WTC11 (cell line): ENCODE measurements at places on chromosomes 3 and 15. TPM values are rescaled to one million over a fixed set of nuclear protein-coding genes. Genes with fewer than 3 reads are reported as not detected.

Gene CCR9
- not detected in 3 replicates for total RNA-seq

Gene LHFPL4
- 18.9 to 26.8 TPM (median 24.4 TPM) in 3 replicates for total RNA-seq

Gene TMEM40
- 0.17 TPM in 1 of 3 replicates, not detected in the others for total RNA-seq

Gene FEZF2
- total RNA-seq = not detected in 3 replicates

Gene HCLS1
- total RNA-seq = 1.9 to 2.7 TPM (median 2.6 TPM) in 3 replicates

Gene OXSM
- total RNA-seq = 2.7 to 3.3 TPM (median 2.9 TPM) in 3 replicates

Gene H1-8
- not detected in 3 replicates for total RNA-seq

Gene FGF7
- total RNA-seq = 0.11 to 0.15 TPM (median 0.11 TPM) in 3 replicates

Gene SLC15A2
- total RNA-seq = 2.4 to 3.8 TPM (median 3.4 TPM) in 3 replicates

Gene ZMYND10
- total RNA-seq = 0.46 to 0.80 TPM (median 0.74 TPM) in 3 replicates

Gene TBCCD1
- total RNA-seq = 10.6 to 11.5 TPM (median 11.3 TPM) in 3 replicates

Gene IL17RB
- 5.3 to 6.4 TPM (median 5.6 TPM) in 3 replicates for total RNA-seq

Gene EPHB3
- total RNA-seq = 5.3 to 11.4 TPM (median 6.3 TPM) in 3 replicates

Gene SH2D7
- total RNA-seq = not detected in 3 replicates

Gene RCN2
- 102 to 112 TPM (median 103 TPM) in 3 replicates for total RNA-seq

Gene TNFSF10
- 0.22 to 0.39 TPM (median 0.27 TPM) in 3 replicates for total RNA-seq

Gene PXYLP1
- 16.9 to 20.1 TPM (median 19.7 TPM) in 3 replicates for total RNA-seq

Gene ISLR
- 0.50 to 0.63 TPM (median 0.62 TPM) in 3 replicates for total RNA-seq

Gene ALDH1L1
- total RNA-seq = 0.78 to 2.0 TPM (median 1.2 TPM) in 3 replicates

Gene NUDT16
- 17.2 to 20.3 TPM (median 18.6 TPM) in 3 replicates for total RNA-seq

Gene RMDN3
- total RNA-seq = 21.7 to 25.9 TPM (median 22.8 TPM) in 3 replicates

Gene SPESP1
- total RNA-seq = not detected in 3 replicates

Gene SERP1
- total RNA-seq = 86.9 to 98.3 TPM (median 94.9 TPM) in 3 replicates
